Activated CD8-positive, alpha-beta memory T cell treated with anti-CD3 and anti-CD28 coated beads, Interleukin-2, amount 10 ng/mL, durations not matched to agents 7 days and 5 days (primary cell): ENCODE measurements at places on chromosomes 1 and 21.

GRCh38 chr1:184615301-184615700 is 139.4 kb downstream of the EDEM3 start:
- H3K4me3 ChIP-seq = no peak overlapping the region
- H3K4me1 ChIP-seq = no peaks in the 10 kb centered on the region
- no peaks in the 10 kb centered on the region for H3K36me3 ChIP-seq
- no peak for DNase-seq
- no peak overlapping the region for H3K27ac ChIP-seq
- H3K27me3 ChIP-seq = peaks cover 2% of the 10 kb centered on the region

GRCh38 chr1:183810121-183810520 is 5.2 kb downstream of the RGL1 start:
- peaks cover 15% of the 10 kb centered on the region for H3K27me3 ChIP-seq
- H3K4me1 ChIP-seq = peaks cover 19% of the 10 kb centered on the region
- H3K36me3 ChIP-seq = peaks cover 3% of the 10 kb centered on the region
- DNase-seq = no peak
- no peak overlapping the region for H3K4me3 ChIP-seq
- H3K27ac ChIP-seq = no peak overlapping the region

- H3K27ac ChIP-seq = no peak overlapping the region
- no peaks in the 10 kb centered on the region for H3K36me3 ChIP-seq
- H3K4me3 ChIP-seq = no peak overlapping the region
- H3K27me3 ChIP-seq = no peaks in the 10 kb centered on the region
- no peak for DNase-seq
Observed at GRCh38 chr1:230743899-230744298, 3.3 kb upstream of the CAPN9 start.

- no peaks in the 10 kb centered on the region for H3K4me1 ChIP-seq
Observed at GRCh38 chr1:117284399-117285215, 73.9 kb upstream of the VTCN1 start.

DNA sequence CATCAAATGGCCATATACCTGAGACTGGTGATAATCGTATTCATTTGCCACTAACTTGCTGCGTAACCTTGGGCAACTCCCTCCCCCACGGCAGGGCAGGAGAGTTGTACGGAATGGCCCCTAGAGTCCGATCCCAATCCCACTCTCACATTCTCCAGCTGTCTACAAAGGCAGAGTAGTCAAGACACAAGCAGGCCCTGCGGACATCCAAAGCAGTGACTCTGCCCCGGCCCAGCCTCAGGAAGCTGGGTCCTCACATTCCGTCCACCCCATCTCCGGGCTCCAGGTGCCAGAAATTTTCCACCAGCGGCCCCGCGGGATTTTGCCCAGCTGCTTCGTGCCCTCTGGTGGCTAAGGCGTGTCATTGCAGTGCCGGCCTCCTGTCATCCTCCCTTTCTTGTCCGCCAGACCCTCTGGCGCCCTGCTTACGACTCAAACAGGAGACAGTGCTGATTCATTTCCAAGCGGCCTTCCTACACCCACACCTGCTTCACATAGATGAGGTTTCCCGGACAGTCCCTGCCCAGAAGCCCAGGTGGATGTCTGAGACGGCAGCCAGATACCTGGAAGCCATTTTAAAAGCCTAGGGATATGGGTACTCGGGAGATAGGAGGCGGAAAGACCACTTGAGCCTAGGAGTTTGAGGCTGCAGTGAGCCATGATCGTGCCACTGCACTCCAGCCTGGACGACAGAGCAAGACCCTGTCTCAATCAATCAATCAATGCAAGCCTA is 2.9 kb upstream of the S100A2 start:
- H3K4me3 ChIP-seq = peak overlapping the region; percentile 59
- no peaks in the 10 kb centered on the region for H3K36me3 ChIP-seq
- H3K27me3 ChIP-seq = peaks cover 5% of the 10 kb centered on the region
- DNase-seq = peak; percentile 88
- H3K4me1 ChIP-seq = peaks cover 54% of the 10 kb centered on the region
